Stimulated activated CD8-positive, alpha-beta memory T cell treated with anti-CD3 and anti-CD28 coated beads, Interleukin-15, amount 100 ng/mL, for 48 hours (primary cell): ENCODE measurements at places on chromosomes 3 and 15.

DNA sequence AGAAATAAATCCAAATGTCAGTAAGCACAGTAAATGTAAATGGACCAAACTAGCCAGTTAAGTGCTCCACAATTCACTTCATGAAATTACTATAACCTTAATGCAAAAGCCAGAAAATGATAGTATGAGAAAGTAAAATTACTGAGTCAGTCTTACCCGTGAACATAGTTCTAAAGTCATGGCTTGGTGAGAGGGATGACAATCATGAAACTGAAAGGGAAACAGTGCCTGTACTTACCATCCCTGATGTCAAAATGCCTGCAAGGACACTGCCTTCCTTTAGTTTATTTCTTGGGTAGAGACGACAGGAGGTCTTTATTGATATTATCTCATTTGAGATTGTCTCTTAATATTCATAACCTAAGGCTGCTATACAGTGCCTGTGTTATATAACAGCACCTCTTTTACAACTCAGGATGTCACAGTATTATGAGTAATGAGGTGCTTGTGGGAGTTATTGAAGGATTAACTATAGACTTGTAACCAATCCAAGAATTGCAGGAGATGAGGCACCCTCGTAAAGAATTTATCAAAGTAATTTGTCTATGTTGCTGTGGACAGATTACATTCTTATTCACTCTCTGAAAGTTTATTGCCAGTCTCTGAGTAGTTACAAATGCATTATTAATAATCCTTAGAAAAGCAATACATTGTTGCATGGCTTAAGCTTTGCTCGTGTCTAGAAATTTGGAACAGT is 142.9 kb upstream of the BFSP2 start:
- no peak for DNase-seq

DNA sequence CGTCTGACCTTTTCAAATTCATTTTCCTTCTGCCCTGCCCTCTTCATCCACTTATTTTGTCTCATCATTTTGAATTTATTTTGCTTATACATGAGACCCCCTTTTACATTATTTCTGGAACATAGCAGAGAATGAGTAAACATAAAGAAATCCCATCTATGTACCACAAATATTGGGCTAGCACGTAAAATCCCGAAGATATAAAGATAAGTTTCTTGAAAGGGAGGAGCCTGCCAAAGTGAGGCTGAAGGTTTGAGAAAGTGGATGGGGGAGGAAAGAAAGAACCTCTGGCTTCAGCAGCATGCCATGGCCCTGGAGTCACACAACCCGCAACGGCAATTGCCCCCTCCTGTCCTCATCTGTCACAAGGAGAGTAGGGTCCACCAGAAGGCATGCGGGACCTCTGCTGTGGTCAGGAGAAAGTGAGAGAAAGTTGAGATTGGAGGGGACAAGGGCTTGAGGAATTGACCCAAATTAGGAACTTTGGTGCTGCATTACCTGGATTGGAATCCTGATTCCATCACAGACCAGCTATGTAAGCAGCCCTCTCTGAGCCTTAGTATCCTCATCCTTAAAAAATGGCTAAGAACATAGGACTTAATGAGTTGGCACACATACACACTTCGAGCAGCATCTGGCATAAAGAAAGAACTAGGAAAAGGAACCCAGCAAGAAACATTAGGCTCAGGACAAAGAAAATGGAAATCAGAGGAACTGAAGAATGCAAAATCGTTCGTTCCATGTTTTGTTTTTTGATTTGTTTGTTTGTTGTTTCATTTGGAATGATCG is 53.7 kb upstream of the GYG1 start:
- no peak for DNase-seq

- DNase-seq, result no peak
Measured at GRCh38 chr3:70471464-70472342, 159.3 kb upstream of the MDFIC2 start.

GRCh38 chr3:52227766-52228165 is 2.3 kb upstream of the TLR9 start:
- DNase-seq, result no peak

DNA sequence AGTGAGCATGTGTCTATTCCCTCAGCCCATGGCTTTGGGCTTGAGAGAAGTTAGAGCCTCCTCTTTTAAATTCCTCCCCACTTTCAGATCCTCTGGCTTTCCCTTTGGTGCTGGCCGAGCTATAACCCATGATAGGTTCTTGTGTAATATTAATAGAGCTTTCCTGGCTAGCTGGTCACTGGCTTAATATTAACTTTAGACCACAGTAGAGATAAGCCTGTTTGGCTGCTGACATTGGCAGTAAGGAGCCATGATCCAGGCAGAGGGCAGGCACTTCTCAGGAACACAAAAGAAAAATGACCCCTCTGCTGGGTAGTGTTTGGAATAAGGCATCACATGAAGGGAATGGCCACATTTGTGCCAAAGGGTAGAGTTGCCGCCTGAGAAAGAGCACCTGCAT is 65.4 kb upstream of the UMPS start:
- no peak for DNase-seq

GRCh38 chr3:37467761-37468160 is 293.4 kb upstream of the LRRFIP2 start:
- no peak for DNase-seq

GRCh38 chr15:97026781-97027180 is 696.3 kb downstream of the NR2F2 start:
- DNase-seq, result no peak

DNA sequence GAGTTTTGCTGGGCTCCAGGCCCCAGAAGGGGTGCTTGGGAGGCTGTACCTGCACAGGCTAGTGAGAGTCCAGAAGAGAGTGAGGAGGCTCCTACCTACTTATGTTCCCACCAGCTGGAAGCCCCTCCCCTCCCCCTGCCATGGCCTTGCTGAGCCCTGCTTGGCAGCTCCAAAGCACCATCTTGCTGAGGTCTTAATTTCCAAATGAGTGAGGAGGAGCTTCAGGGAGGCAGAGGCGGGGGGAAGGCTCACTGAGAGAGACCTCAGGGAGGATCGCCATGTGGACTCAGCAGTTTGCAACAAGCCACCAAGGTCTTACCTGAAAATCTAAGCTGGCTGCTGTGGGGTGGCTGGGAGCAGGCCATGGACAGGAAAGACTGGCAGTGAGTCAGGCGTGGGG is 8.7 kb upstream of the CACNA2D2 start:
- DNase-seq, result no peak

DNA sequence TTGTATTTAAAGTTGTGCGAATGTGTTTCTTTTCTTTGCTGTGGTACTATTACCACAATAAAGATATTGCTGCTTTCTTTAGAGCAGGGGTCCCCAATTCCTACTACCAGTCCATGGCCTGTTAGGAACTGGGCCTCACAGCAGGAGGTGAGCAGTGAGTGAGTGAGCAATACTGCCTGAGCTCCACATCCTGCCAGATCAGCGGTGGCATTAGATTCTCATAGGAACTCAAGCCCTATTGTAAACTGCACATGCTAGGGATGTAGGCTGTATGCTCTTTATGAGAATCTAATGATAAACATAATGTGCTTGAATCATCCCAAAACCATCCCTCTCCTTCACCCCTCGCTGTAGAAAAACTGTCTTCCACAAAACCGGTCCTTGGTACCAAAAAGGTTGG is 41.6 kb downstream of the DMXL2 start:
- DNase-seq, result no peak

DNA sequence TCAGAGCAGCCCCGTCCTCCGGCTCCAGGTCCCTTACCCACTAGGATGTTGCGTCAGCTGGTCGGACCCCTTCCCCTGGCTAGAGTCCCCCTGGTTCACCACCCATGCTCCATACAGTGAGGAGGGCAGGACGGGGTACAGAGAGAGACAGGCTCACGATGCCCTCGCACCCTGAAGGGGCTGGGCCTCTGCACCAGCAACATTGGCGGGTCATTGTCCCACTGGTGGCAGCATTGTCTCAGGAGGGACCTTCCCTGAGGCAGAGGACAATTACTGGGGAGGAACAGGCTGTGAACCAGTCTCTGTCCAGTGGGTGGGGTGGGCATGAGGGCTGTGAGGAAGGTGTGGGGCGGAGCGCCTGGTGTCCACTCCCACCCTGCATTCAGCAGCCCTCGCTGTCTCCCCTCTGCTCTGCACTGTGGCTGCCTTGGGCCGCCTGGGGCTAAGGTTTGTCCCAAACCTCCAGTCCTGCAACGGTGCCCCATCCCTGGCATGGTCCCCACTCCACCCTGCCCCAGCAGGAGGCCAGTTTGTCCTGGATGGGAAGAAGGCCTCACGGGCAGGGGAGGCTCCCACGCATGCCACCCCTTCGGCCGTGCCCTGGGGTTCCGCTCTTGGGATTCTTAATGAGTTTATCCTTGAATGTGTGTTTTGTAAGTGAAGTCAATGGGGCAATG is 48.0 kb upstream of the KLF13 start:
- no peak for DNase-seq

DNA sequence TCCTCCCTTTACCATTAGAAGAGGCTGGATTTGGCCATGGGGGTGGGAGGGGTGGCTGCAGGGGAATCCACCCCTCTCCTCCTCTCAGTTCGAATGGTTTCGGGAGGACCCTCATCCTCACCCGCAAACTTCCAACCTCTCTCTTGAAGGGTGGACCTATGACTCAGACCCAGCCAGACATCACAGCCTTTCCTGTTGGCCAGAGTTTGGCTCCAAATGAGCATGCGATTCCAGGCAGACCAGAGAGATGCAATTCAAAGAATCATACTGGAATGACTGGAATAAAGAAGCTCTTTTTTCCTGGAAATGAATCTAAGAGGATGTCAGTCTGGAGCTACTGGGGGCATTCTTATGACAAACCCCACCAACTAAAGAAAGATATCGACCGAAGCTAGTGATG is 516.7 kb upstream of the MDFIC2 start:
- DNase-seq, result no peak

- no peak for DNase-seq
Measured at GRCh38 chr3:154060238-154061000, 60.8 kb upstream of the ARHGEF26 start.

- DNase-seq, result no peak
Measured at GRCh38 chr3:126616931-126617330, 38.0 kb downstream of the TXNRD3 start.

GRCh38 chr15:83378921-83379578 is 68.1 kb upstream of the SH3GL3 start:
- no peak for DNase-seq
